IPS-NIHi11 (cell line): ENCODE measurements at places on chromosomes 7 and 10.
A peak's percentile ranks its signal among the peaks of the same experiment; 100 is the strongest.

DNA sequence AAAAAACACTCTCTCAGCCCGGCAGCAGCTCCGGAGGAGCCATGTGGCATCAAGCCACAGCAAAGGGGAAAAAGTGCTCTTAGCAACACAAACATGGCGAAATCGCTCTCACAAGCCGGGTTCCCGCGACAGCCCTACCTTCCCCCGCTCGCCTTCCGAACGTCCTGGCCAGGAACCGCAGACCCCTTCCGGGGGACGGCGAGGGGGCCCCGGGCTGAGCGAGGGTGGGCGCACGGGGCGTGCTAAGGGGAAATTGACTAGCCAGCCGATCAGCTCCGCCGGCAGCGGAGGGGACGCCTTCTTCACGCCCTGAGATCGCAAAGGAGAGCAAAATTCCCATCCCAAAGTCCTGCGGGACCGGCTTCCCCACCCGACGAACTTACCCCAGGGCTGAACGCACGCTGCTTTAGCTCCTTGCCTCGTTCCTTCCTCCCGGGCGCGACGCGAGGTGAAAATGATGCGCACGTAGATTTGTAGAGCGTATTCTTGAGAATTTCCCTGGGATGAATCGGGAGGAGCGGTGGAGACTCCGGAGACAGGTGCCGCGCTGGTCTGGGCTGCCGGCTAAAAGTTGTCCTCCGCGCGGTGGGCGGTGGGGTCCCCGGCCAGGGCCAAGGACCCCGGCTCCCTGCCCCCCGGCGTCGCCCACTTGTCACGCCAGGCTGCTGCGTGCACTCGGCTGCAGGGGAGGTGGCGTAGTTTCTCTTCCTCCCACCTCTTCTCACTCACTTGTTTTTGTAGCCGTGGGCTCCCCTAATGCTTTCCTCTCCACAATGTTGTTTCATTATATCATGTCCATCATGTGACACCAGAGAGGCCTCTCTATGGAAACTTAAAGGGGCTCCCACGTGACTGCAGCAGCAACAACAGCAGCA lies 220.1 kb upstream of the MKLN1 start:
- DNase-seq = peak; percentile 70

DNA sequence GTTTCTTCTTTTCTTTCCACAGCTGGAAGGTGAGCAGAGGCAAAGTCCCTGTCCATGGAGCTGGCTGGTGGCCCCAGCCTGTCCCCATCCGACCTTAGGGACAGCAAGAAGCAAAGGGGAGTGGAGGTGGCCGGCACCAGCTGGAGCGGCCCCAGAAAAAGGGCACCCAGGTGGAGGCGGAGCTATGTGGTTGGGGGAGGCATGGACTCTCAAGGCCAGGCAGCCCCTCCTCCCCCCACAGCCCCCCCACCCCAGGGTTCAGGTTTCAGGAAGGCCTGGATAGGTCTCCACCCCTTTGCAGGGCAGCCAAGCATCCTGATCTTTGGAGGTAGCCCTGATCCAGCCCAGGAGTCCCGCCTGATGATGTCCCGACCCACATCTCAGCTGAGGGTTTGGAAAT lies at the start of gene SSC4D:
SSC4D (minus strand) TSS at position 161 of the 400 bp plus-strand sequence. CDS start 5,258 bp downstream, outside the sequence.
- peak; percentile 93 for DNase-seq

- DNase-seq = no peak
These were observed 3.1 kb downstream of the CSTF2T start for GRCh38 chr10:51696251-51696650.

GRCh38 chr7:24346716-24347115 lies 62.7 kb downstream of the NPY start:
- no peak for DNase-seq

GRCh38 chr10:49448924-49449323 lies 53.0 kb upstream of the DRGX start:
- DNase-seq = no peak

DNA sequence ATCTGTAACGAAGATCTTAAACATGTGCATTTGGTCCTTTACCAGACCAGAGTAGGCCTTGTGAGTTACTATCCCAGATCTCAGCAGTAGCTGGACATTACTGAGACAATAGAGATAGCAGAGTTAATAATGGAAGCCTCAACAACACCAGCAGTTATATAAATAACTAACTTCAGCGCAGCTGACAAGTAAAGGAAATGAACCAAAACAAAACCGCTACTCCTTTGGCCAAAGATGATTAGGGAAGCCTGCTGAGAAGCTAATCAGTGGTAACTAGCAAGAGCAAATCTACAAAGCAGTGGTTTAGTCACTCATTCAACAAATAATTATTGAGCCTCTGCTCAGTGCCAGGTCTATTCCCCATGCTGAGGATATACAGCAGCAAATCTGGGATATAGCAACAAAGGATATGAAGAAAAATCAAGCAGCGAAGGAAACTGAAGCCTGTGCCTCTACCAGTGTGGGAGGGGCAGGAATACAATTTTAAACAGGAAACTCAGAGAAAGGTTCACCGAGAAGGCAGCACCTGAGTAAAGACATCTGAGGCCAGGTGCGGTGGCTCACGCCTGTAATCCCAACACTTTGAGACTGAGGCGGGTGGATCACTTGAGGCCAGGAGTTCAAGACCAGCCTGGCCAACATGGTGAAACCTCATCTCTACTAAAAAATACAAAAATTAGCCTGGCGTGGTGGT lies 103.6 kb downstream of the ELMO1 start:
- no peak for DNase-seq

DNA sequence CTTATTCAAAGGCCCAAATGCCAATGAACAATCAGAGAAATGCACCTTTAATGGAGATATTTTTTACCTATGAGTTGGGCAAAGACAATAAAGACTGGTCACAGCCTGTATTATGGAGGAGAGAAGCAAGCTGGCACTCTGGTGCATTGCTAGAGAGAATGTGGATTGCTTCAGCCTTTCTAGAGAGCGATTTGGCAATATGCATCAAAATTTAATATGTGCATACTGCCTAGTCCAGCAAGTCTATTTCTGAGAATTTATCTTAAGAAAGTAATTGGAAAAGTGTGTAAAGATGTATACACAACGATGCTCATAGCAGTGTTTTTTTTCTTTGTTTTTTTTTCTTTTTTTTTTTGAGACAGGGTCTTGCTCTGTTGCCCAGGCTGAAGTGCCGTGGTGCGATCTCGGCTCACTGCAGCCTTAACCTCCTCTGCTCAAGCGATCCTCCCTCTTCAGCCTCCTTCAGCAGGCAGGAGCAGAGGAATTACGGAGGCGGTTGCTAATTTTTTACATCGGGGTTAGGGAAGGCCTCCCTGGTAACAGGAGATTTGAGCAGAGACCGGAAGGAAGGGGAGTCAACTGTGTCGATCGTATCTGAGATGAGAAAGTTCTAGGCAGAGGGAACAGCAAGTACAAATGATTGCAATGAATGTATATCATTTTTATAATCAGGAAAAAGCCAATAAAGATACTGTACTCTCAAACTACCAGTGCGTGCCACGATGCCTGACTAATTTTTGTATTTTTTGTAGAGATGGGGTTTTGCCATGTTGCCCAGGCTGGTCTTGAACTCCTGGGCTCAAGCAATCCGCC lies 16.4 kb downstream of the KIAA1549 start:
- no peak for DNase-seq
